CD4-positive, alpha-beta memory T cell (primary cell): ENCODE measurements at places on chromosomes 1 and 21.

DNA sequence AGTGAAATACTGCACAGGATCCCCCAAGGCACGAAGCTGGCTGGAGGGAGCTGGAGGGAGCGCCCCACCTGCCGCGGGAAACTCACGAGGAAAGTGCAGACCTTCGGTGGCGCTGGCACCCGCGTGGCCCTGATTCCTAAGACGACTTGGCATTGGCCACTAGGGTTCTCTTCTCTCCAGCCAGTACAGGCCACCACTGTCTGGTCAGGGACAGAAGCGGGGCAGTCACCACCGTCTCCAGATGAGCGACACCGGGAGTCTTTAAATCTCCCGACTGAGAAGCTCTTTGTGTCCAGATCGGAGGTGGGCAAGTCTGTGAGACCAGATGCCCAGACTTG lies 19.2 kb upstream of the CHIA start:
- DNase-seq, result no peak

DNA sequence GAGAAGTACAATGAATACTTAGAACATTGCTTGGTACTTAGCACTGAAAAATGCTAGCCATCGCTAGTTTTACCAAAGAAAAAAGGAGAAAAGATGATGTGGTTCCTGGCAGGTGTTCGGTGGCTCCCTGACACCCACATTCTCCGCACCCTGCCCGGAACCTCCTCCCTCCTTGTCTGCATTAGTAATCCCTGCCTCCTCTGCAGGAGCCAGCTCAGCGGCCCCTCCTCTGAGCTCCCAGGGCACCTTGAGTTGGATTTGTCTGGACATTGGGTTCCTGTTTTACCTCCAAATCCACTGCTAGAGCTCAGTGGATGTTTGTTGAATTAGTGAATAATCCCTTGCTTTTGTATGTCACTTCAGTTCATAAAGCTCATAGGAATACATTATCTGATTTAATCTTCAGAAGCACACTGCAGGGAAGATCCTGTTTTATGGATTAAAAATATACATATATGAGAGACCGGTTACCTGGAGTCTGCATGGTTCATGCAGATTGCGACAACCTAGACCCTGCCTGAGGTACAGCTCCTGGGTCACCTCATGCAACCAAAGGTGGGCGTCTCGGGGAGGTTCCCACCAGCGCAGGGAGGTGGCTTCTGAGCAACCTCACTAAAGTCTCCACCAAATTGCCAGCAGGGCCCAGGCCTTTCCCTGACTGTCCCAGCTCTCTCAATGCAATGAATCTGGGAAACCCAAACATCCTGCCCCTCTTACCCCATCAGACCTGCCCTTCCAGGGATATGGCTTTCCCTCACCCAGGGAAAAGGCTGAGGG lies 24.2 kb downstream of the PCAT6 start:
- no peak for DNase-seq

GRCh38 chr1:64387389-64388285 lies 82.3 kb upstream of the CACHD1 start:
- DNase-seq, result no peak

DNA sequence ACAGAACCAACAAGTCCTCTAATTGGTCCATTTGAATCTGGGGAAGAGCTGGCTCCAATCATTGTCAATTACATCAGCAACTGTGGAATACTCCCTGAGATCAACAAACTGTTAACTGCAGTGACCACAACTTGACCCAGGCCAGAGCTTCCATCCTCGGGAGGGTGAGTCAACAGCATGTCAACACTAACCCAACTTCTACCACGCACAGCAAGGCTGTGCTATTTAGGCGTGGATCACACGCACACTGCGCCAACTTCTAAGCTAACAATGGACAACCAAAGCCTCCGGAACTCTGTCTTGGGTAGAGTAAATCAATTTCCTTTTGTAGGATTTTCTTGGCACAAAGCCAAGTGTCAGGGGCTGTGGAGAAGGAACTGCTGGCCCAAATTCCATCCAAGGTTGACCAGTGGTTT lies 30.4 kb downstream of the APP start:
- no peak for DNase-seq

GRCh38 chr1:180353945-180354344 lies 123.9 kb downstream of the LHX4 start:
- no peak for DNase-seq

DNA sequence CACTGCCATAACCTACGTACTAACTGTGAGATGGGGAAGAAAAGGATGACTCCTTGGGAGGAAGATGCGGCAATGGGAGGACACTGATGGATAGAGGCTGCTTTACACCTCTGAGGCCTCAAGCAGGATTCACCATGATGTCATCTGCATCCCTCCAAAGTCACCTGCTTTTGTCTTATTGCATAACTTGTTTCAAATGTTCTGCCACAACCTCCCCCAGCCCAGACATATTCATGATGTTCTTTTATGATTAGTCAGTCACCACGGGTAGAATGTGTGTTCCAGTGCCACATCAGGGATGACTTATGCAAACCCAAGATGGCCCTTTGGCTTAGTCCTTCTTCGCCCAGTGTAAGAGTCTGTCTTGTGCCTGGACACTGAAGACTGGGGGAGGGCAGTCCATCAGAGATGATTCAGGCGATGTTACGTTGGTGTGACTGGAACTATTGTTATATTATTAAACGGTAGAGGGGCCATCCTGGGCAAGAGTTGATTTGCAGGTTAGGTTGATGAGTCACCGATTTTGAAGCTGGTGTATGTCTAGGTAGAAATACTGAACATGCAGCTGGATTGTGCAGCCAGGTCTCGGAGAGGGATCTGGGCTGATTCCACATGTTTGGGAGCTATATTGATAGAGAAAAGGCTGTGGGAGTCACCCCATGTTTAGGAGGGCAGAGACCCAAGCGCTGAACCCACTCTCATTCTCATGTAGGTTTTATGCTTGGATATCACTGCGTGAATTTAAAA lies 32.6 kb downstream of the RYR2 start:
- DNase-seq, result no peak

DNA sequence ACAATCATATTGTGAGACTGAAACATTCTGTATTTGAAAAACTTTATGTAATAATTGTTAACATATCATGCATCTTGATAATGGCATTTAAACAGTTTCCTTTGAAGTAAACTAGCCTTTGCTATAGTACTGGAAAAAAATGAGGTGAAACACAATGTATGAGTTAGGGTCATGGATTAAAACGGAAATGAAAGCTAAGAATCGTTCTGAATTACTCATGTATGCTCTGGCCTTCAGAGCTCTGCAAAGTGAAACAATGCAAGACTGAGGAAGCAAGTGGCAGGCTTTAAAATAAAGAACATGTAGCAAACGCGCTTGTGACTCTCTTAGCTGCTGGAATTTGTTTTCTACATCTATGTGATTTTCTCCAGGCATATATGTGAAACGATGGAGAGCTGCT lies 317.1 kb downstream of the DPYD start:
- no peak for DNase-seq

DNA sequence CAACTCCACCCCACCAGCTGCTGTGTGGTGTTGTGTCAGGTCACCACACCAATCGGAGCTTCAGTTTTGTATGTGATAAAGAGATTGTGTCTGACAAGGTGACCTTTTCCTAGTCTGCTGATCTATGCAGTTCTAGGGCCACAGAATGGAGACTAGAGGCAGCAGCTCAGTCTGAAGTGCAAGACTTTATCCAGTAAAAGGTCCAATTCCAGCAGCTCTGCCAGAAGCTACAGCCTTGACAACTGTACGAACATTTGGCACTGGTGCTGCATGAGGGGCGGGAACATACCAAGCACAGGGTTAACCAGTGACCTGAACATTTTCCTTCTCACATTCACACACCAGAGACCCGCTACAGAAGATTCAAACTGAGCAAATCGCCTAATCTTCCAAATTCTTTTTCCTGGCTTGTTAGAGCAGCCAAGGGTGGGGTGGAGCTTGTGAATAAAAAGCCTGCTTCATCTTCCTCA lies 9.3 kb downstream of the FMO1 start:
- no peak for DNase-seq

- DNase-seq, result no peak
These were observed 18.0 kb downstream of the NLRP3 start for GRCh38 chr1:247434005-247434404.

DNA sequence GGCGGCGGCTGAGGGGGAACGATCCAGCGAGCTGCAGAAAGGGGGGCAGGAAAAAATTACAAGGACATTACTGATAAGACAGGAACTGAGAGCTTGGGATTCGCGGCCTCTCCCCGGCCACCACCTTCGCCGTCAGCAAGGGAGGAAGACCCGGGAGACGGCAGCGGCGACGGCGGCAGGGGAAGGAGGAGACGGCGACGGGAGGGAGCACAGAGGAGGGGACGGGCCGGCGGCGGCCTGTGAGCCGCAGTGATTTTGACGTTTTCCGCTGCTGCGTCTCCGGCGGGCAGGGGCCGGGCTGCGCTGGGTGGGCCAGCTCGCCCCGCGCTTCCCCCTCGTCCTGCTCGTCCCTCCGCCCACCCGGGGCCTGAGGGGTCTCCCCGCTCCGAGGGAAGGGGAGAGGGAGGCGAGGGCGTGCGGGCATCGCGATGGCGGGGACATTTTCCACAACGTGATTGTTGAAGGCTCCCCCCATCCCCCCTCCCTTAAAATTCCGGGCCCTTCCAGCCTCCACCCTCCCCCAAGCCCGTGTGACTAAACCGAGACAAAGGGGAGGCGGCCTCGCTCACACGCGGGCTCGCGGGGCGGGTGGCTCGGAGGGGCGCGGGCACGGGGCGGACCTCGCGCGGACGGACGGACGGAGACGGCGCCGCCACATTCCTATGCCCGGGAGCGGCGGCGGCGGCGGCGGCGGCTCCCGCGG lies 407 bp downstream of the CAMSAP2 start:
- DNase-seq, result peak; percentile 47

GRCh38 chr1:230108580-230108979 lies 41.5 kb downstream of the GALNT2 start:
- no peak for DNase-seq

GRCh38 chr1:65911679-65912078 lies 119.0 kb downstream of the PDE4B start:
- DNase-seq, result no peak

DNA sequence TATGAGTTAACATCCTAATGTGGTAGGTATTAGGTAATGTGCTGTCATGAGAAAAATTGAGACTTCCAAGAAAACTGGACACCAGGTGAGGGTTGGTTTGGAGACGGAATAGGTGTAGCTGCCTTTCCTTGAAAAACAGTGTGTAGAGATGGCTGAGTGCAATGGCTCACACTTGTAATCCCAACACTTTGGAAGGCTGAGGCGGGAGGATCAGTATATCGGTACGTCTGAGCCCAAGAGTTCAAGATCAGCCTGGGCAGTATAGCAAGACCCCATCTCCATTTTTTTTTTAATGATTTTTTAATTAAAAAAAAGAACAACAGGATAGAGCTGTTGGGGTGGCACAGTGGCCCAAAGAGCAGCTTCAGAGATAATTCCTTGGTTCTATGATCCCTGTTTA lies 6.8 kb upstream of the PPP1R8 start:
- DNase-seq, result no peak

GRCh38 chr1:101144671-101145448 lies 92.0 kb upstream of the S1PR1 start:
- DNase-seq, result no peak

- DNase-seq, result no peak
These were observed 37.0 kb upstream of the MPC2 start for GRCh38 chr1:167973832-167974231.

DNA sequence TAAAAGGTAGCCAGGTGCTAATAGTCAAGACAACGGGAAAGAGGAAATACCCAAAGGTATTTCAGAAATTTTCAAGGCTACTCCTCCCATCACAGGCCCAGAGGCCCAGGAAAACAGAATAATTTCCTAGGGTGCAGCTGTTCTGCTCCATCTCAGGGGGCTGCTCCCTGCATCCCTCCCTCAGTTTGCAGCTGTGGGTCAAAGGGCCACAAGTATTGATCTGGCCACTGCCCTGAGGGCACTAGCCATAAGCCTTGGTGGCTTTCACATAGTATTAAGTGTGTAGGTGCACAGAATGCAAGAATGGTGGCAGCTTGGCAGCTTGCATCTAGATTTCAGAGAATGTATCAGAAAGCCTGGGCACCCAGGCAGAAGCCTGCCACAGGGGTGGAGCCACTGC lies 179.5 kb downstream of the TTLL7 start:
- DNase-seq, result no peak

- no peak for DNase-seq
These were observed 1.4 kb downstream of the FAM76A start for GRCh38 chr1:27727126-27727525.

DNA sequence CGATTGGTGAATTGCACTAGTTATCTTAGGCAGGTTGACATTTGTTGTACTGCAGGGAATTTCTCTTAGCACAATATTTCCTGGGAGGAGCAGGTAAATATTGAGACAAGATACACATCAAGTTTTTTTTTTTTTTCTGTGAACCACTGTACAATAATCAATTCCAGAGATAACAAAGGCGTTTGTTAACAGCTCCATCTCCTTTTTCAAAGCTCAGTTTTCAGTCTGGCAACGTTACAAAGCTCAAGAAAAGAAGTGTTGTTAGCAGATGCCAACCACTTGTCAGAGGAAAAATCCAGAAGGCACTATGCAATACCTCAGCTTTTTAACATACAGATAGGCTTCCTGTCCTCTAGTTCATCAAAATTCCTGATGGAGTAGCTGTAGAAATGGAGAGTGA lies 40.9 kb upstream of the DAB1 start:
- DNase-seq, result no peak

DNA sequence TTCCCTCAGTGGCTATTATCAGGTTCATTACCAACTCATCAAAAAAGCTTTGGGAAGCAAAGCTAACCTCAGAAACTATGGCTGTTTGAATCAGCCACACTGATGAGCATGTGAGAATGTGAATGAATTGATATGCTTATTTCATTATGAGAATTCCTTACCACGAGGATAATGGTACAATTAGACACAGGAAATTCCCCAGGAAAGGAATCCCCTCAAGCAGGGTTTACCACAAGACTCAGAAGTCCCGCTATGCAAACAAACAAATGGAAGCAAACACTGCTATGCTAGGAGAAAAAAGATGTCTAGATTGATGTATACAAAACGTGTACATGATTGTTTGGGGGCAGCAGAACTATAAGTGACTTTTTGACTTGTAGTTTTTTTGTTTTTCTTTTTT lies 205.0 kb downstream of the HMCN1 start:
- no peak for DNase-seq

DNA sequence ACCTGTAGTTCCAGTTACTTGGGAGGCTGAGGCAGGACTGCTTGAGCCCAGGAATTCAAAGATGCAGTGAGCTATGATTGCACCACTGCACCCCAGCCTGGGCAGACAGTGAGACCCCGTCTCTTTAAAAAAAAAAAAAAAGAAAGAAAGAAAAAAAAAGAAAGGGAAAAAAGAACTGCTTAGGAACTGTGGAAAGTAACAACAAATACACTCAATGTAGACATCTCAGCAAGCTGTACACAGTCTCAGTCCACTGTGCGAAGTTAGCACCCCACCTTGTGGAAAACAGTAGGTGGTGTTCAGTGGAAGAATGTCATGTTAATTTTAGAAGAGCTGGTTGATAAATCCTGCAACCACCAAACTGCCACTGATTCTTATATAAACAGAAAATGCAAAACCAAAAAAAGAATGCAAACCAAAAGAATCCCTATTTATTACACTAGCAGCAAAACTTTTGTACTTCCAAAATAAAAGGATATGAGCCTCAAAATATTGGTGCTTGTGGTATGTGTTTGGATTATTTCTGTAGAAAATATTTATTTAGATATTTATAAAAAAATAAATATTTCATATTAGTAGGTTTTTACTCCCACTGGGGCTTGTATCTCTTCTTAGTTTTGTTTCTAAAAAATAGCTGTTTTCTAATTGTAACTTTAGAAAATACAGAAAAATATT lies 31.1 kb downstream of the ALG14 start:
- DNase-seq, result no peak

- DNase-seq, result no peak
These were observed 359.8 kb downstream of the LTN1 start for GRCh38 chr21:28632755-28633408.

- DNase-seq, result no peak
These were observed 4.1 kb downstream of the LRRIQ3 start for GRCh38 chr1:74193908-74194307.

- DNase-seq, result no peak
These were observed 11.6 kb upstream of the MAPKAPK2 start for GRCh38 chr1:206672844-206673758.
